ENCODE measurements at places on chromosomes 5 and 9.

DNA sequence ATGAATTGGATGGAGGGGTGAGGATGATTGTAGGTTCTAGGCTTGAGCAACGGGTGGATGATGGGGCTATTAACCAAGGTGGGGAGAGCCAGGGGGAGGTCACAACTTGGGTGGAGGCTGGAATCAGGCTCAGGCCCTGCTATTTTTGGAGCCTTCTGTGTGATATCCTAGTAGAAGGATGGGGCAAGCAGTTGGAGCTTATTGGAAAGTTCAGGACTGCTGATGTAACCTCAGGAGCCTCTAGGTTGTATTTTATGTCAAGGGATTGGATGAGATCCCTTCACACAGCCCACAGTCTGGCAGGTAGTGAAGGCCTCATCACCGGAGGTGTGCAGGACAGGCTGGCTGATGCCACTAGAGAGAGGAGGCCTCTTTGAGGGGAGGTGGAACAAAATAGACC lies 11.2 kb upstream of the RPS14 start:
- DNase-seq, result no peak

- DNase-seq, result no peak
These were observed 464.2 kb downstream of the EBF1 start for GRCh38 chr5:158635565-158635964.

DNA sequence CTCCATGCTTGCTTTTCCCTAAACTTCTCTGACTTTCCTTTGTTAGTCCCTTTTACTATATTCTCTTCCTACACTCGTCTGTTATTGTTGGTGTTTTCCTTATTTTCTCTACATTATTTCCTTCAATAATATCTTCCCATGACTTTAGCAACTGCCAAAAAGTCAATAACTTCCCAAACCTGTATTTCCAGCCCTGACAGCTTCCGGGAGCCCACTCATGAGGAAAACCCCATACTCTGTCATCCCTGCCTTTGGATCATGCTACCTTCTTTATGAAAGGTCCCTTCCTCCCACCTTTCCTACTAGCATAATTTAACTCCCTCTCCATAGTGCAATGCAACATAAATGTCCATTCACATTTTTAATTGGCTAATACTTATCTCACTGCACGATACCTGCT lies 144.0 kb upstream of the CDH6 start:
- no peak for DNase-seq

DNA sequence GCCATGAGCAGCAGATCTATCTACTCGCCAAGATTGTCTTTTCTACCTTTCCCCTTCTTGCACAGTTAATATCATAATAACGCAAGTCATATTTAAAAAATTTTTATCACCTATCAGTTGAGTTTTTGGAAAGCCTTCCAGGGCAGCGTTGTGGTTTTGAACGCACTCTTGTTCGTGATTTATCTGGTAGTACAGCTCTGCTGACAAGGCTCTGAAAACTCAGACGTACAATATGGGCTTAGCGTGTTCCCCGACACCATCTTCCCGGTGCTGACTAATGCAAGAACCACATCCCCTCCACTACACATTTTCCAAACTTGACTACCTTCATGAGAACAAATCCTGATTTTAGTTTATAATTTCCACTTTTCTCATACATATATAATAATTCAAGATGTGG lies 1.6 kb upstream of the NFIL3 start:
- no peak for DNase-seq

DNA sequence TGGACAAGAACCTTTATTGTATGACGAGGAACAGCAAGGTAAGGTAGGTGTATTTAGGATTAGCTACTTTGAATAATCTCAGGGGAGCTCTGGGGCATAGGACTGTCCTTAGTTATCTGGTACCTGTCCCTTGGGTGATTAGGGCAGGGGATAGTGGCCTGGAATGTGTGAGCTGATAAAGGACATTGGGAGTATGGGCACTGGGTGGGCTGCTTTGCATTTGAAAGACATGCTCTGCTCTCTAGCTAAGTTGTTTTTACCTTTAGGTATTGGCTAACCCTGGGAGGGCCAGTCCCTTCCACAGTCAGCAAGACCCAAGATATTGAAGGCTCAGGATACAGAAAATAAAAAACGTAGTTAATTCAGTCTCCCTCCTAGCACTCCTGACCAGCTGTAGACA lies 282.8 kb upstream of the C9orf72 start:
- DNase-seq, result no peak

GRCh38 chr5:40227931-40228330 lies 451.8 kb upstream of the PTGER4 start:
- DNase-seq, result no peak

GRCh38 chr9:91179237-91180138 lies 182.2 kb downstream of the AUH start:
- DNase-seq, result no peak

GRCh38 chr5:61752588-61752987 lies 420.5 kb downstream of the ZSWIM6 start:
- no peak for DNase-seq

GRCh38 chr5:2836133-2836532 lies 84.7 kb upstream of the IRX2 start:
- DNase-seq, result no peak

DNA sequence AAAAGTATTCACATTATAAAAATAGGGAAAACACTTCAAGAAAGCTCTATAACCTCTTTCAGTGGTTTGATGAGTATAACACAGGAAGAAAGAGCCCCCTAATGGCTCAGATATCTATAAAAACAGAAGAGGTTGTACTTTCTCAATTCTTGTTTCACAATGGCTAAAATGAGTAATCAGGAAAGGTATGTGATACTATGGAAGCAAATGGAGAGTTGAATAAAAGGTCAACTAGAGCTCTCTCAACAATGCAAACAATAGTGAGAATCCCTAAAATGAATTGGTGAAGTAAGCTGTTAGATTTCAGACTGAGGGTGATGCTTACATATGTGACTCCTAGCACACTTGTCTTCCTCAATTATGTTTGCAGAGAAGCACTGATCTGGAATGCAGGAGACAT lies 584.6 kb upstream of the CDH18 start:
- no peak for DNase-seq

DNA sequence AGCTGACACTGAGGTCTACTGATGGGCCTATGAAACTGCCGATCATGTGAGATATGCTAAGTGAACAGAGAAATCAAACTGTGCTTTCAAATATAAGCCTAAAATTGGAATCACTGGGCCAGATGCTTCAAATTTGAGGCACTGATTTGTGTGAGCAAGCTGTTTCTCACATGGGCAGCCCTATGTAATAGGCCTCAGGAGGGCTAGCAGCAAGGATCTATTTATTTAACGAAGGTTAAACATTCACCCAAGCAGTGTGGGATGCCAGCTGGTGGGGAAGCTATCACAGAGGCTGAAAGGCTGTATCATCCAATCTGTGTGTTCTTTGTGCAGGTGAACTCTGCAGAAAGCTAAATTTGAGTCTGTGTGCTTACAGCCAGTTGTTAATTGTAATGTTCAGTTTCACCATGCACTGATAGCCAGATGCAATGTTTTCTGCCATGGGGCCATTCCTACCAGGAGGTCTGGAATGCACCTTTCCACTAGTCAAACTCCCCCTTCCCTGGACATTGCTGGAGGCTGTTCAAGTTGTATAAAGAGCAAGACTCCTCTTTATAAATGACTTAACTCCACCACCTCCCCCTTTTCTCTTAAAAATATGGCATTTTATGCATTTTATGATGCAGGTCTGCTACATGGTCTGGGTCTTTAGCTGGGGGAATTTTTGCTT lies 228.9 kb downstream of the SH3GL2 start:
- no peak for DNase-seq

GRCh38 chr5:180367991-180368390 lies 14.9 kb upstream of the GFPT2 start:
- DNase-seq, result no peak

DNA sequence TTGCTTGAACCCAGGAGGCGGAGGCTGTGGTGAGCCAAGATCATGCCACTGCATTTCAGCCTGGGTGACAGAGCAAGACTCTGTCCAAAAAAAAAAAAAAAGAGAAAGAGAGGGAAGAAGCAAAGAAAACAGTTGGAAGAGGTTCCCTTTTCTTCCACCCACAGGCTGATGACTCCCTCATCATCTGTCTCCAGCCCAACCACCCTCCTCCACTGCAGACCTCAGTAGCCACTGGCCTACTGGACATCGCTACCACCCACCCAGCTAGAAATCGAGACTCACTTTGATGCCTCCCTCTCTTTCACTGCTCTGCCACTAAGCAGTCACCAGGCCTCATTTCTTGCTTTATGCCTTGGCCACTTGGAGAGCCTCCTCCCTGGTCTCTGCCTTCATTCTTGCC lies 71.2 kb downstream of the NIPSNAP3B start:
- no peak for DNase-seq

- no peak for DNase-seq
These were observed 68.1 kb upstream of the GRAMD2B start for GRCh38 chr5:126354858-126355731.

DNA sequence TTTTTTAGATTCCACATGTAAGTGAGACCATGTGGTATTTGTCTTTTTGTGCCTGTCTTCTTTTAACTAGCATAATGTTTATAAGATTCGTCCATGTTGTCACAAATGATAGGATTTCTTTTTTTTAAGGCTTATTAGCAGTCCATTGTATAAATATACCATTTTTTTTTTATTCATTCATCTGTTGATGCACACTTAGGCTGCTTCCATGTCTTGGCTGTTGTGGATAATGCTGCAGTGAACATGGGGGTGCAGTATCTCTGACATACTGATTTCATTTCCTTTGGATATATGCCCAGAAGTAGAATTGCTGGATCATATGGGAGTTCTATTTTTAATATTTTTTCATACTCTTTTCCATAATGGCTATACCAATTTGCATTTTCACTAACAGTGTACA lies 48.7 kb downstream of the KIAA1958 start:
- no peak for DNase-seq

DNA sequence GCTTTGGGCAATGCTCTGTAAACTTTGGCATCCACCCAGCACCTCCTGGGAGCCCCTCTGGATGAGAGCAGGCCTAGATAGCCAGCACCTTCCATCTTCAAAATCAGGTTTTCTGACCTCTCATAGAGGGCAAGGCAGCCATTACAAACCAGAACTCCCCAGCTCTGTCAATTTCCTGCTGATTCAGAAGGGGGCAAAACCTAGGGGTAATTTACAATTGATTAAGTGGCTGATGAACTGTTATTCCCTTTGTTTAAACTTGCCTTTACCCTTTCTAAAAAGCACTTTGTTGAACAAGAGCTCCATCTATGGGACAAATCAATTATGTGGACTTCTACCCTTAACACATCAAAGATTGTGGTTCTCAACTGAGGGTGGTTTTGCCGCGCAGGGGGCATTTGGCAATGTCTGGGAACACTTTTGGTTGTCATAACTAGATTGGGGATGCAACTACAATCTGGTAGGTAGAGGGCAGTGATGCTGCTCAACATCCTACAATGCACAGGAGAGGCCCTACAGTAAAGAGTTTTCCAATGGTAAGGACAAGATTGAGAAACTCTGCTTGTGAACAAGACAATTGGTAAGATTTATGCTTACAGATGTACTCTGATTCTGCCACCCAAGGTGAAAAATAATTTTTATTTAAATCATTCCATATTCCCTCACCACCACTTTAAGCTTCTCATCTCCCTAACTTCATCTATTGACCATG lies 184.1 kb downstream of the MARCHF11 start:
- DNase-seq, result no peak

- no peak for DNase-seq
These were observed 1858.6 kb upstream of the CDH9 start for GRCh38 chr5:28896949-28897348.

GRCh38 chr5:33892620-33893137 lies 889 bp upstream of the ADAMTS12 start:
- no peak for DNase-seq

GRCh38 chr5:121325930-121326329 lies 525.8 kb upstream of the FTMT start:
- no peak for DNase-seq

- no peak for DNase-seq
These were observed 86.0 kb upstream of the NR5A1 start for GRCh38 chr9:124593200-124593599.

- no peak for DNase-seq
These were observed 73.1 kb upstream of the FST start for GRCh38 chr5:53407373-53407772.

DNA sequence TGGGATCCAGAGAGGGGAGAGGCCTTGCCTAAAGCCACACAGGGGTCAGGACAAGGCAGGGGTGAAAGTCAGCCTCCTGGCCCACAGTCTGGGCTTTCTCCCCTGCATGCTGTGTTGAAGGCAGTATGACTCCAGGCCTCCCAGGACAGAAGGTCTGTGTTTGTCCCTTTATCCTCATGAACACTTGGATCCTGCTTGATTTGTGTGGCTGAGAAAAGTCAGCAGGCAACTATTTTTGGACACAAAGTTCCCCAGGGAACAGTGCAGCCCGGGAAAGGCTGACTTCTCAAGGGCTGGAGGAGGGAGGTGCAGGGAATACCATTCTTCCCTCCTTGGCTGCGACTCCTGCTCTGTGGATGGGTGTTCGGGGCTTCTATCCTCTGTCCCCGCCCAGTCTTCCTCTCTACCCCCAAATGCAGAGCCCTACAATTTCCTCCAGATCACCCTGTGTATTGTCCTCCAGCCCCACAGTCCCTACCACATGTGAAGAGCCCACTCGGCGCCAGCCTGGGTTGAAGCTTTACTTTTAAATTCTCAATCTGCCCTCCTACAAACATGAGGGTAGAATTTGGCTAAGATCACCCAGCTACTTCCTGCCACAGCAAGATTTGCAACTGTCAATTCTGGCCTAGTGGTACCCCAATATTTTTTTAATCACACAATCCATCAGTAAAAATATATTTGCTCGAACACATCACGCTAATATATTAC lies 4.1 kb downstream of the AKNA start:
- no peak for DNase-seq

GRCh38 chr9:5569409-5569808 lies 59.1 kb downstream of the PDCD1LG2 start:
- peak; percentile 27 for DNase-seq

- no peak for DNase-seq
These were observed 2.3 kb downstream of the TYRP1 start for GRCh38 chr9:12695474-12695873.

DNA sequence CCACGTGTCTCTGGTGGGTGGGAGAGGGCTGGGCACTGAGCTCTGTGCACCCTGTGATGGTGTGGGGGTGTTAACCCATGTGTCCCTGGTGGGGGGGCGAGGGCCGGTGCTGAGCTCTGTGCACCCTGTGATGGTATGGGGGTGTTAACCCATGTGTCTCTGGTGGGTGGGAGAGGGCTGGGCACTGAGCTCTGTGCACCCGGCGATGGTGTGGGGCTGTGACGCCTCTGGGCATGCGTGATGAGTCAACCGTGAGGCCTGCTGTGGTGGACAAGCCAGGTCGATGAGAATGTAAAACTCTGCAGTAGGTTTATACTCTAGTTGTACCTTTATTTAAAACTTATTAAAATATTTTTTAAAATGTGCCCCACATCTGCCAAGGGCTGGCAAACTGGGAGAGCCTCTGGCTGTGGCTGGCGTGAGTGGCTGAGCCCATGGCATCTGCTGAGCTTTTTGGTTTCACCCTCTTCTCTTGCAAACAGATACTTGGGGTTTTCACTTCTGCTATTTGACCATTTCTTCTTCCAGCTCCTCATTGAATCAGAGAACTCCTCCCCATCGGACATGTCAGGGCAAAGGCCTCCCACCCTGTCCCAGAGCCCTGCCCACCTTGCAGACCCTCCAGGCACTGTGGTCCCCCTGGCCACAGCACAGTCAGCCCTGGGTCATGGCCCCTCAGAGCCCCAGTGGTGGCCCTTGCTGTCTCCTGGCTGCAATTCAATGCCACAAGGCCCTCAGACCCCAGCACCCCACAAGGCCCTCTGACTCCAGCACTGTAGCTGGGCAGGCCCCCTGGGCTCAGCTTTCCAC lies 18.5 kb upstream of the EXOC3 start:
- DNase-seq, result no peak

Measured in CD4-positive, alpha-beta T cell treated with Interleukin-4 for 1 hour (primary cell).